H1 (cell line): ENCODE measurements at places on chromosomes 11 and 22. TPM values are rescaled to one million over a fixed set of nuclear protein-coding genes. Genes with fewer than 3 reads are reported as not detected.

The GALNT18 gene
- 5.7 and 6.0 TPM in 2 replicates for total RNA-seq

The PATE4 gene
- total RNA-seq, result not detected in 2 replicates

The GGTLC3 gene
- total RNA-seq, result not detected in 2 replicates

GRCh38 chr11:65470433-65471049 lies 28.3 kb upstream of the MALAT1 start:
- no peak for DNase-seq
- no peak overlapping the region for H3K27ac ChIP-seq
- H3K27me3 ChIP-seq, result peaks cover 7% of the 10 kb centered on the region
- no peaks in the 10 kb centered on the region for H3K36me3 ChIP-seq
- H3K4me3 ChIP-seq, result no peak overlapping the region

The C22orf31 gene
- total RNA-seq, result not detected in 2 replicates

- no peaks in the 10 kb centered on the region for H3K36me3 ChIP-seq
- no peaks in the 10 kb centered on the region for H3K27me3 ChIP-seq
- no peaks in the 10 kb centered on the region for H3K4me1 ChIP-seq
- no peak overlapping the region for H3K4me3 ChIP-seq
- no peak overlapping the region for H3K27ac ChIP-seq
Measured at GRCh38 chr11:25988178-25988577, 343.8 kb upstream of the ANO3 start.
